ENCODE measurements at places on chromosomes 4 and X. TPM values are rescaled to one million over a fixed set of nuclear protein-coding genes. Genes with fewer than 3 reads are reported as not detected.

The CXCL1 gene
- polyA plus RNA-seq = 28.8 TPM

The TCEAL6 gene
- polyA plus RNA-seq = not detected

The PRDX4 gene
- 910 TPM for polyA plus RNA-seq

The CLGN gene
- 28.2 TPM for polyA plus RNA-seq

The TRIM2 gene
- polyA plus RNA-seq = 32.0 TPM

The CENPVL2 gene
- not detected for polyA plus RNA-seq

Measured in hepatocyte (in vitro differentiated cells).